CD4-positive, alpha-beta memory T cell (primary cell): ENCODE measurements at places on chromosomes 13 and 19. TPM values are rescaled to one million over a fixed set of nuclear protein-coding genes. Genes with fewer than 3 reads are reported as not detected.

The ZSCAN4 gene
- not detected for total RNA-seq

The LGALS7B gene
- not detected for total RNA-seq

DNA sequence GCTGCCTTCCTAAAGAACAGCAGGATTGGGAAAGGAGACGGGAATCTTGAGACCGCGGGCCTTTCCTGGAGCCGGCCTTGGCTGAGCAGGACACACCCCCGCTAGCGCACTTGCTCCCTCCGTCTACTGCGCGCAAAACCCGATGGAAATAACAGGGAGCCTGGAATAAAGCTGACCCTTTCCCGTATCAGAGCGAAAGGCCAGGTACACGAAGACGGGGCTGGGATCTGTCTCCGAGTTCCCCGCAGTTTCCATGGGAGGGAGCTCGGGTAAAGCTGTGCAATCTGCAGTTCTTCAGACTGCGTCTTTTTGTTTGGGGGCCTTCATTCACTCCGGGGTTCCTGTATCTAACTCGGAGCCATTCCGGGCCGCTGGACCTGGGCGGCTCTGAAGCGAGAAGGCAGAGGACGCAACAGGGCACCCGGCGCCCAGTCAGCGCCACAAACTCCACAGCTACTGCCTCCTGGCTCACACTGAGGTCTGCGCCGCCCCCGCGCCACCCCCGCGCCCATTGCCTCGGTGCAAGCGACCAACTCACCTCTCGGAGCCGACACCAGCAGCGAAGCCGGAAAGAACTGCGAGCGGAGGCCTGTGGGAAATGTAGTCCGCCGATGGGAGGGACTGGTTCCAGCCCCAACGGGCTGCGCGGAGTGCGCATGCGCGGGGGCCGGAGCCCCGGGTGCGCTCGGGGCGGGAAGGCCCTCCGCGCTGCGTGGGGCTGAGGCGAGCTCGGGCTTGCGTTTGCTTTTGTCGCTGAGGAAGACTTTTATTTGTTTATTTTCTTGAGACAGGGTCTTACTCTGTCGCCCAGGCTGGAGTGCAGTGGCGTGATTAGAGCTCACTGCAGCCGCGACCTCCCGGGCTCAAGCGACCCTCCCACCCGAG, at the start of gene ZFP14:
TSS of gene ZFP14 (minus strand) at position 577 of the 885 bp plus-strand sequence. CDS start 11,309 bp downstream, outside the sequence.
- peak within 1 kb of the TSS; percentile 76 for H3K27ac ChIP-seq
- no peaks in the 10 kb centered on the region for H3K27me3 ChIP-seq
- peaks cover 18% of the 10 kb centered on the region for H3K4me1 ChIP-seq
- peak; percentile 96 for DNase-seq
- peak within 1 kb of the TSS; percentile 87 for H3K4me3 ChIP-seq

The IFT88 gene
- 8.3 TPM for total RNA-seq

- H3K36me3 ChIP-seq, result no peaks in the 10 kb centered on the region
- no peaks in the 10 kb centered on the region for H3K4me1 ChIP-seq
- H3K27me3 ChIP-seq, result no peaks in the 10 kb centered on the region
- H3K4me3 ChIP-seq, result no peak overlapping the region
- no peak for DNase-seq
Measured at GRCh38 chr13:70255406-70255991, 147.2 kb upstream of the KLHL1 start.

- no peaks in the 10 kb centered on the region for H3K27me3 ChIP-seq
- no peak overlapping the region for H3K4me3 ChIP-seq
- no peak for DNase-seq
- H3K36me3 ChIP-seq, result peaks cover 8% of the 10 kb centered on the region
- no peak overlapping the region for H3K27ac ChIP-seq
Measured at GRCh38 chr19:34189917-34190425, 17.7 kb downstream of the LSM14A start.

DNA sequence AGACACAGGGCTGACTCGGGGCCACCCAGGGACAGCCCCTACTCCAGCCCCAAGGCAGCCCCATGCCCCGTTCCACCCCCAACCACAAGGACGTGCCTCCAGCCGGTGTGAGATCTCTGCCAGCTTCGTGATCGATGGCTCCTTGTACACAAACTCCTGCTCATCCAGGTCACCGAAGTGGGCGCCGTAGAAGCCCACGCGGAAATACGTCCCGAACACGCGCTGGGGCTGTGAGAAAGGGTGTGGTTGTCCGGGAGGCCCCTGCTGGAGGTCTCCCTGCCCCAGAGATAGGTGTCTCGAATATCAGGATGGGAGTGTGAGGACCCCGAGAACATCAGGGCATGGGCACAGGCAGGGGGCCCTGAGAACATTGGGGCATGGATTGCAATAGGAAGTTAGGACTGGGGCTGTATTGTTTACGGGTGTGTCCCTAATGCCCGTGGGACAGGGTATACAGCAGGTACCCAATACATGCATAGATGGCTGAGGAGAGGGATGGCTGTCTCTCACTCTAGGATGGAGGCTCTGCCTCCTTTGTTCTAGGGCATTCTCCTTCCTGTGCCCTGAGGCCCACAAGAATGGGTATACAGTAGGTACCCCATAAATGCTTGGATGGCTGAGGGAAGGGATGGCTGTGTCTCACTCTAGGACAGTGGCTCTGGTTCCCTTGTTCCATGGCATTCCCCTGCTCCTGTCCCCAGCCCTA, 5.3 kb upstream of the KANK2 start:
- no peaks in the 10 kb centered on the region for H3K27me3 ChIP-seq
- H3K4me1 ChIP-seq, result no peaks in the 10 kb centered on the region
- no peak overlapping the region for H3K27ac ChIP-seq
- DNase-seq, result no peak

- peaks cover 14% of the 10 kb centered on the region for H3K36me3 ChIP-seq
- no peaks in the 10 kb centered on the region for H3K27me3 ChIP-seq
- H3K4me1 ChIP-seq, result peaks cover 66% of the 10 kb centered on the region
Measured at GRCh38 chr19:39406656-39407409, at the start of gene ZFP36. ZFP36 (plus strand) TSS chr19:39406847; CDS start chr19:39406905, 58 bp downstream.

GRCh38 chr13:113147206-113147605, 11.2 kb upstream of the PROZ start:
- no peaks in the 10 kb centered on the region for H3K27me3 ChIP-seq
- DNase-seq, result no peak
- peaks cover 5% of the 10 kb centered on the region for H3K4me1 ChIP-seq
- no peak overlapping the region for H3K27ac ChIP-seq

GRCh38 chr19:4066176-4066606, 508 bp downstream of the ZBTB7A start:
- no peaks in the 10 kb centered on the region for H3K27me3 ChIP-seq
- peaks cover 58% of the 10 kb centered on the region for H3K4me1 ChIP-seq
- peak overlapping the region; percentile 70 for H3K4me3 ChIP-seq
- no peaks in the 10 kb centered on the region for H3K36me3 ChIP-seq

The CATSPERD gene
- total RNA-seq, result not detected

GRCh38 chr13:66492479-66492878, 737.7 kb downstream of the PCDH9 start:
- DNase-seq, result no peak
- H3K27ac ChIP-seq, result no peak overlapping the region
- no peak overlapping the region for H3K4me3 ChIP-seq
- no peaks in the 10 kb centered on the region for H3K4me1 ChIP-seq

- H3K27me3 ChIP-seq, result no peaks in the 10 kb centered on the region
- no peak for DNase-seq
- H3K4me3 ChIP-seq, result no peak overlapping the region
- H3K4me1 ChIP-seq, result no peaks in the 10 kb centered on the region
Measured at GRCh38 chr13:26517936-26518335, 39.5 kb upstream of the WASF3 start.

The ZNF155 gene
- total RNA-seq, result 14.1 TPM
